NCI-H446 treated with DMSO at 0.1 percent for 48 hours (cell line): ENCODE measurements at places on chromosomes 2 and 18.

DNA sequence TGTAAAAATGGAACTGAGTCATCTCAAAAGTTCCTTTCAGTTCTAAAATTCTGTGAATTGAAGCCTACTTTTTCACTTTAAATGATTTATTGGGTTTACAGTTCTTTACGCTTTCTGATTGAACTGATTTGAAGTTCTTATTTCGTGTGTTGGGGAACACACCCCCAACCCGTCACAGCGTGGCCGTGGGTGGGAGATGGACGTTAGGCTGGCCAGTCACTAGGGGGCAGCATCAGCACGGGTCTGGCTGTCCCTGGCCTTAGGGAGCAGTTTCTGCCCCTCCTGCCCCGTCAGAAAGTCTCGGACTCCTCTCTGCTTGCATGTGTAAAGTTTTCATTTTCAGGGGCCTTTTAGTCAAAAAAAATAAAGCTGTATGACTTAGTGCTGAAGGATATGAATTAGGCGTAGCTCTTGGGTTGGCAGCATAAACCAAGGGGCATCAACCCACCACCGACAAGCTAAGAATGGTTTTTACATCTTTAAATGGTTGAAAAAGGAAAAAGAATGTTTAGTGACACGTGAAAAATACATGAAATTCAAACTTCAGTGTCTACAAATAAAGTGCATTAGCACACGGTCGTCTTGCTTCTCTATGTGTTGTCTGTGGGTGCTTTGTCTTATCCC, 63.4 kb downstream of the ZCCHC2 start:
- peak; percentile 11 for DNase-seq

DNA sequence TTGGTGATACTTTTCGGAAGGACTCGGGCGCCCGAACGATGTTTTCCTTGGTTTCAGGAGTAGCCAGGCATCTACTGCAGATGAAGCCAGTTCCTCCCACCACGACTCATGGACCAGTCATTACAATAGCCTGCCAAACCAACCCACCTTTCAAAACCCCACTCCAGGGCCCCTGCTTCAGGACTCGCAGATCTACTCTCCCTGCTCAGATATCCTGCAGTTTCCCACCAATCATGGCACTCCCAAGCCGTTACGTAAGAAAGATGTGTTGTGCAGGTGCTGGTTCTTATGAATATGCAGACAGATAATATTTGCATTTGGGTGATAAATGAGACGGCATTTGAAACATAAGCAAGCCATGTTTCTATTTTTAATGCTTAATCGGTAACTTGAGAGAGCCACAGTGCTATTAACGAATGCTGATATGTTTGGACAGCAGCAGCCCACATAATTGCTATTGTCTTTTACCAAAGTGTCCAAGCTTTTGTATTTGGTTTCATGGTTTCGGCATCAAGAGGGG, 3.5 kb upstream of the CYS1 start:
- no peak for DNase-seq

- DNase-seq: no peak
These were observed 133.4 kb downstream of the PDE11A start for GRCh38 chr2:177939211-177939610.

DNA sequence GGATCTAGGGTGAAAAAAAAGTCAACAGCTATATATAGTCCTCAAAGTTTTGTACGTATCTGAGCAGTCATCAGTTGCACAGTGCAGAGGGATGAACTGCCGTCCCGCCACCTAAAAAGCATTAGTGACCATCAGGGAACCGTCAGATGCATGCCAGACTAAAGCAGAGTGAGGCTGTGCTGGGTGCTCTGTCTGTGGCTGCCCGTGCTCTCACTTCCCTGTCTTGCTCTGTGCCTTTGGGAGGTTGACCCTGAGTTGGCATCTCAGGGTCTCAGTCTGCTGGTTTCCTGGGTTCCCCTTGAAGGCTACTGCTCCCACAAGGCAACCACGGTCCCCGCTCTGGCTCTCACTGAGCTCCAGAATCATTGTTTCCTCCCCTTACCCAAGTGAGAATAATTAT, 11.1 kb downstream of the CLUL1 start:
- DNase-seq: no peak

DNA sequence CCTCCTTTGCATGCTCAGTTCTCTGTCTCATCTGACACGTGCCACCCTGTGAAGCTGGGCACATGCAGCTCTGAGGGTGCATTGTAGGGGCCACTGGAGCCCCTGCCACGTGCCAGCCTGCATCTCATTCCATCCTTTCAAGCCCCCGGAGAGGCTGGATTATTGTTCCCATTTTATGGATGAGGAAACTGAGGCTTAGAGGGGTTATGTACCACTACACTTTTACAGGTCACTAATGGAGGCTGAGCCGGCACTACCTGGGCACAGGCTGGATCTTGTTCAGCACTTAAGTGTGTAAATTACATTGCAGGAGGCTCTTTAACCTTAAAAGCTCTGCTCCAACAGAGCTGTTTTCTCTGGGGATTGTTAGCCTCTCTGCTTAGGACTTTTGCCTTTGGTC, 47.5 kb downstream of the KCNIP3 start:
- DNase-seq: no peak

DNA sequence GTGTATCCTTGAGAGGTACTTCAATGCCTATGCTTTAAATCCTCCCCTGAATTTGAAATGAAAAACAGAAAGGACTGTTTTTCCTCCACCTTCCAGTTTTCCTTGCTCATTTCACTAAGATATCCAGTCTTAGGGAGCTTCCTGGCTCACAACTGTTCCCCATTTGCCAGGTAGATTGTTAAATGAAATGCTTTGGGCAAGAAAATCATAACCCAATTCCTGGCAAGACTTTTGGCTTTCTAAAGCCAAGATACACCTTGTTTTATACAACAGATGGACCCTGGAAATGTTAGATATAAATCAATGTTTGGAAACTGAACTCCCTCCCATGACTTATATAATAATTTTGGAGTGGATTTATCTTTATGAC, 3.6 kb upstream of the CHMP3 start:
- DNase-seq: peak; percentile 49

DNA sequence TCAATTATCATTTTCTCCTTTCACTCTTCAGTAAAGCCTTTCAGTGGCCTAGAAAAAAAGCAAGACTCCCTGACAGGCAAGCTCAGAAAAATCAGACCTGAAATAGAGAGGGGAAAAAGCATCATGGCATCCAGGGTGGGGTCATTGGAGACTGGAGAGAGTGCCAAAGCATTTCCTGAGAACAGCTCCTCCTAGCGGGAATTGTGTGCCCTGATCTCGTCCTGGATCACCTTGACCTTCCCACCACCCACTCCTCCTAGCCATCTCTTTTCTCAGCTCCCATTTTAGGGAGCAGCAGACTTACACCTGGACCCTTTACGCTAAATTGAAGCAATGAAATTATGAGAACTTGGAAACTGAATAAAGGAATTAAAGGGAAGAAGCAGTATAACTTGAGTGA, 176.6 kb downstream of the VWC2L start:
- no peak for DNase-seq

DNA sequence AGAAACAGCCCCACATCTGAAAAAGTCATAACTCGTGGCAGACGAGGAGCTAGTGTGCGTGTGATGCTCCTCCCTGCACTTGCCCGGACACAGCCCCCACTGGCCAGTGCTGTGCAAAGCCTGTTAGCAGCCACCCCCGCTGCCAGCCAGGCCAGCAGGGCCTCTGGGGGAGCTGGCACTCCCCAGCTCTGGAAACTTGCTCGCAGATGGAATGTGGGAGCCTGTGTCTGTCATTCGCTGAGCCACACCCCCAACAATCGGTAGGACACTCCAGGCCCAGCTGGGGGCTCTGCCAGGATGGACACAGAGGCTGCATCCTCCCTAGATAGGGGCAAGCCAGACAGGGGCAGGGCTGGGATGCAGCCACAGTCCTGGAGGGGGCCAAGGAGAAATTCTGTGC, 62.4 kb upstream of the ATG16L1 start:
- DNase-seq: no peak
